ENCODE measurements at places on chromosomes 6 and 20.

- DNase-seq = no peak
Observed at GRCh38 chr6:79864001-79864400, 83.4 kb downstream of the ELOVL4 start.

GRCh38 chr20:25399037-25399430 lies 8.4 kb upstream of the ABHD12 start:
- peak; percentile 66 for DNase-seq

DNA sequence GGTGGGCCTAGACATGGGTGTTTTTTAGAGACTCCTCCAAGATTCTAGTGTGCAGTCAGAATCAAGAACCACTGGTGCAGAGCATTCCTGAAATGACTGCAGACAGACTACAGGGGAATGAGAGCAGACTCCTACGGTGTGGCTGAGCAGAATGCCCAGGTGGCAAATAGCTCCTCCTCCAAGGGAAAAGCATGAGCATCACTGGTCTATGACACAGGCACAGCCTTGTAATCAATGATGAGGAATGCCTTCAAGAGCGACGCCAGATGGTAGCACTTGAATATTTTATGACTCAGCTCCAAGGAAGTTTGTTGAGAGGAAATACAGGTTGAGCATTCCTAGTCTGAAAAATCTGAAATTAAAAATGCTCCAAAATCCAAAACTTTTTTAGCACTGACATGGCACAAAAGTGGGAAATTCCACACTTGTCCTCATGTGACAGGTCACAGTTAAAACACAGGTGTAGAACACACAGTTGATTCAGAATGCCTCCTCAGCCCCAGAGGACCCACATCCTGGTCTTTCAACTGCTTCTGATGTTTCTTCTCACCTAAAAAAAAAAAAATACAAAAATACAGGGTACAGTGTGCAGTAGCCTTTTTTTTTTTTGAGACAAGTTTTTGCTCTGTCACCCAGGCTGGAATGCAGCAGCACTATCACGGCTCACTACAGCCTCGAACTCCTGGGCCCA lies 10.6 kb upstream of the FAM8A1 start:
- DNase-seq = peak; percentile 24

- no peak for DNase-seq
Observed at GRCh38 chr20:47067776-47068175, 173.1 kb downstream of the EYA2 start.

GRCh38 chr6:109079981-109080380 lies 14.7 kb downstream of the SESN1 start:
- no peak for DNase-seq

DNA sequence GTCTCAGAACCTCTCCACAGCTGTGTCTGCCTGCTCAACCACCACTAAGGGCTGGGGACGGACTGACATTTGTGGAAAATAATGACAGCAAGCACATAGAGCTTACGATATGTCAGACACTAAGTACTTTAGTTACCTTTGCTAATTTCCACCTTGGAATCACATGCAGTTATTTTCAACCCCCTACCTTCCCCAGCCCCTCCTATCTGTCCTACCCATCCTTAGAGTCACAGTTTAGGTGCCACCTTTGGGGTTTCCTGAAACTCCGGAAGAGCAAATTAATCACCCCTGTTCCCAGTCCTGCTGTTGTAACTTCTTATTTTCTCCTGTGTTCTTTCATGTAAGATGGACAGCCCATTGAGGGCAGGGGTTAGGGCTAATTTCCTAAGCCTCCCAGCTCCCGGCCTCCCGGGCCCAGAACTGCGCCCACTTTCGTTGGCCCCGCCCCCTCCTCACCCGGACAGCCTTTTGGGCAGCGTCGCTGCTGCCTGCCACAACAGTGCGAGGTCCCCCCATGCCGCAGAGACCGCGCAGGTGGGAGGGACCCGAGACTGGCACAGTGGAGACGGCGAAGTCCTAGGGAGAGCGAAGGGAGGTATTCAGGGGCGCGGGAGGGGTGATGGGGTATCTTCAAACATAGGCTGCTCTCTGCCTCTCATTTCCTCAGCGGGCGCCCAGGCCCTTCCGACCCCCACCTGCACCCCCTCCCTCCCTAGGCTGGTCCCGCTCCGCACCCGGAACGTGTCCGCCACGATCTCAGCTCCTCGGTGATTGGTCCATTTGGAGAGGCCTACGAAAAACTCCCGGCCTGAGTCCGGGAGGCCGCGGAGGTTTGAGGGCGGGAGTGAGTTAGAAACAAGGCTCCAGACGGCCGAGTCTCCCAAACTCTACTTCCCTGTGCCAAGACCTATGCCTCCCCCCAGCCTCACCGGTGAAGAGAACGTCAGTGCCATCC lies 1.1 kb downstream of the DDAH2 start:
- peak; percentile 83 for DNase-seq

GRCh38 chr20:1813101-1813529 lies 82.1 kb upstream of the SIRPA start:
- DNase-seq = no peak

DNA sequence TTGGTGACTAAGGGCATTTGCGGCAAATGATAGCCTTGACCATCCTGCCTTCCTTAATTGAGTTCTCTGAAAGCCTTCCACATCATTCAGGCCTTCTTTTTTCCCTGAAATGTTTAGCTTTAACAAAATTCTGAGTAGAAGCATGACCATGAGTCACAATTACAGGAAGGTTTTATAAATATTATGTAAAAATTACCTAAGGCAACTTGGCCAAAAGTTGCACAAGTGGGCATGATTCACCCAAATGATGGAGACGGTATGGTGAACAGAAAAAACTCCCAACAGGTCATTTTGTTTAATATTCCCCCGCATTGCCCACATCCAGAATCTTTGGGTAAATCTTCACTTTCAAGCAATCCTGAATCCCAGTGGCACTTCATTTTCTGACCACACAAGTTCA lies 37.0 kb downstream of the MC3R start:
- no peak for DNase-seq

- peak; percentile 70 for DNase-seq
Observed at GRCh38 chr6:149934249-149935156, 7.3 kb upstream of the ULBP2 start.

DNA sequence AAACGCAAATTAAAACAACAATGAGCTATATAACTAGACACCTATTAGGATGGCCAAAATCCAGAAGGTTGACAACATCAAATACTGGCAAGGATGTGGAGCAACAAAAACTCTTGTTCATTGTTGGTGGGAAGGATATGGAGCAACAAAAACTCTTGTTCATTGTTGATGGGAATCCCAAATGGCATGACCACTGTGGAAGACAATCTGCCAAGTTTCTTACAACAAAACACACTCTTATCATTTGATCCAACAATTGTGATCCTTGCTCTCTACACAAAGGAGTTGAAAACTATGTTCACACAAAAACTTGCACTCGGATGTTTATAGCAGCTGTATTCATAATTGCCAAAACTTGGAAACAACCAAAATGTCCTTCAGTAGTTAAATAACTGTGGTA lies 61.8 kb upstream of the LAMA2 start:
- DNase-seq = no peak

DNA sequence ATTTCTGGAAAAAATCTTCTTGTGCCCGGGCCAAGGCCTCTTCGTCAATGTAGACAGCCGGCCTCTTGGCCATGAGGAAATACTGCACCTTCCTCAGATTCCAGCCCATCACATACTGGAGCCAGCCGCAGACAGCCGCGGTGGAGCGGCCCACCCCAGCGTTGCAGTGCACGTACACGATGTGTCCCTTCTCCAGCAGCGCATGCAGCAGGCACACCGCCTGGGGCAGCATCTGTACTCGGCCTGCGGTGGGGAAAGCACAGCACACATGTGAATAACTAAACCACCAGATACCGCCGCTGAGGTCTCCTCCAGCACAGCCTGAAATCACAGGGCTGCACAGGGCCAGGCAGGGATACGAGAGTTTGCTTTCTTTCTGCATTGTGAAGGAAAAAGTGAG lies 107.9 kb downstream of the EPM2A start:
- DNase-seq = no peak

- no peak for DNase-seq
Observed at GRCh38 chr6:7425808-7426190, 36.2 kb downstream of the RIOK1 start.

- no peak for DNase-seq
Observed at GRCh38 chr6:54284161-54284860, 23.9 kb upstream of the TINAG start.

- no peak for DNase-seq
Observed at GRCh38 chr6:44439270-44440045, 52.0 kb downstream of the CDC5L start.

DNA sequence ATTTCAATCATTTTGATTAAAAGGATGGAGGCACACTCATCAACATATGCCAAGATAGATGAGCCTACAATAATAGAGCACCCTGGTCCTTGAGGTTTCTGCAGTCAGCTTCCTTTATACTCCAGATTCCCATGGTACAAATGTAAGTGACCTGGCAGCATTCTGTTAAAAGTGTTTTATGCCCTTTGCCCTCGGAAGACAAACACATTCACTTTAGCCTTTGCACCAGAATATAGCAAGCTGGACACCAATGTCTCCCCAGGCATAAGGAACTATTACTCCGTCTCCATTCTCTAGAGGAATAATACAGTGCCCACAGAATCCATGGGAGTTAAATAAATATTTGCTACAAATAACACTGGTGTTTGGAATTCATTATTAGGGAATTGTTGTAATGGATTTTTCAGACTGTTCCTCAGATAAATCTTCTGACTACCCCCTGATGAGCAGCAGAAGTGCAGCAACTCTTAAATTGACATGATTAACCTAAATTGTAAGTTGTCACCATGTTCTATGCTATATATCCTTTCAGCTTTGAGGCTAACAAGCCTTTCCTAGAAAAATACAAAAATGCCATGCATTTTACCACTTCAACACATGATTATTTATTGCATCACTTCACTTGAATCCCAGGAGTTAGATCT lies 340.2 kb downstream of the TBC1D32 start:
- no peak for DNase-seq

- DNase-seq = no peak
Observed at GRCh38 chr20:58271606-58272351, 37.7 kb upstream of the RAB22A start.

DNA sequence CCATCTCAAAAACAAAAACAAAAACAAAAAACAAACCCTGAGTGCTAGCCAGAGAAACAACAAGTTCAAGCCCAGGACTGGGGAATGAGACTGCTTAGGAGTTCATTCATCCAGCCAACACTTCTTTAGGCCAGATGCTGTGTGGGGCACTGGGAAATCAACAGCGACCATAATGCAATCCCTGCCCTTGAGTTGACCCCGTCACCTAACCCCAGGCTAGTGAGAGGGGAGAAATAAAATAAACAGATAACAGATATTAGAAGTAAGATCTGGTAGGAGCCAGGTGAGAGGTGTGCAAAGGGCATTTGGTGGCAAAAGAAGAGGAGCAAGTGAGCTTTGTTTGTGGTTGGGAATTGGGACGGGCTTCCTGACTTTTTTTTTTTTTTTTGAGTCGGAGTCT lies 4.9 kb upstream of the RPL10A start:
- no peak for DNase-seq

GRCh38 chr6:119112812-119113530 lies 34.5 kb upstream of the FAM184A start:
- no peak for DNase-seq

DNA sequence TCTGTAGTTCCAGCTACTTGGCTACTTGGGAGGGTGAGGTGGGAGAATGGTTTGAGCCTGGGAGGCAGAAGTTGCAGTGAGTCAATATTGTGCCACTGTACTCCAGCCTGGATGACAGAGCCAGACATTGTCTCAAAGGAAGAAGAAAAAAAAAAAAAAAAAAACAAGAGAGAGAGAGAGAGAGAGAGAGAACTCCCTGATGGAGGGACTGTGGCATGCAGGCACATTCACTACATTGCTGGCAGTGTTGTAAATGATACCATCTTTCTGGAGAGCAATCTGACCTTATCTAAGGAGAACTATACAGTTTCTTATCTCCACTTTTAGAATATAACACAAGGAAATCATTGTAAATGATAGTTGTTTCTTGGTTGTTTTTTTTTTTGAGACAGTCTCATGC lies 85.1 kb downstream of the MDN1 start:
- DNase-seq = no peak

Measured in GM12865 (cell line).